Activated T-helper 17 cell treated with anti-CD3 and anti-CD28 coated beads, Interleukin-2, amount 50 U/mL, for 72 hours (primary cell): ENCODE measurements at places on chromosomes 6 and 20.

- no peak for ATAC-seq
These were observed 23.0 kb downstream of the L3MBTL1 start for GRCh38 chr20:43530321-43531090.

GRCh38 chr6:3651698-3652229, 99.7 kb downstream of the PXDC1 start:
- ATAC-seq: no peak

DNA sequence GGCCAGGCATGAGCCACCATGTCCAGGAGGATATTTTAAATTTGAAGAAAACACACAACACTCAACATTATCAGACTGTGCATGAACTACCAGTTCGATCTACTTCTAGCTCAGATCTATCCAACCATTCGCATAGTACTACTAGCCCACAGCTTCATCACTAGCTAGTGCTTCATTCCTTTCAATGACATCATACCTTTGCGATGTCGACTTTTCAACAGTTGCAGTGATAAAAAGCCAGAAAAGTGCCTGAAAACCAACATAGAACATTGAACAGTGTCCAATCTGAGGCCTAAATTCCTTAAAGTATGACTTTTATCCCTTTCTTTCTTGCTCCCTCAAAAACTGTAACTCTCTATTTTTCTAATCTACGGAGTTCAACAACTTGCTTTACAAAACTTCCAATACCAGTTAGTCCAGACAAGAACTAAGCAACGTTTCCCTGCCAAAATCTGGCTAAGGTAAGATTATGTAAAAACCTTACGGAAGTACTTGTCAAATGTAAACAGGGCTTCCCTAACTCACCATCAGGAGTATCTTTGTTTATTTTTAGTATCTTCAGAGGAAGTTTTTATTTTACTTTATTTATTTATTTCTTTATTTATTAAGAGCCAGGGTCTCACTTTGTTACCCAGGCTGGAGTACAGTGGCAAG, 434.0 kb upstream of the JARID2 start:
- ATAC-seq: no peak

- no peak for ATAC-seq
These were observed 74.6 kb upstream of the THBS2 start for GRCh38 chr6:169328112-169328801.

- no peak for ATAC-seq
These were observed 94.8 kb upstream of the AFDN start for GRCh38 chr6:167731731-167732422.

DNA sequence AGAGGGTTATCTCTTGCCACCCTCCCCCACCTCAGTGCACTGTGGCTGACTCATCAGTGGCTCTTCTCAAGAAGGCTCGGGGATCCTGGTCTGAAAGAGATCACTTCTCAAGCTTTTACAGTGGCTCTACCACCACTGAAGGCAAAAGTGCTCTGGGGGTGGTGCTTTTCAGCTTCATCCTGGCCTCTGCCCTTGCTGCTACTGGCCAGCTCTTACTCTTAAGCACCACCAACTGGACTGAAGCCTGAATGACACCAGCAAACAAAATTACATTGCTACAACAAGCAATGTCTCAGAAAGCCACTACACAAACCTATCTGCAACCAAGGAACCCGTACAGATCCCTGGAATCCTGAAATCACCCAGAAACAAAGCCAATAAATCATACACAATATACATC, 402.1 kb downstream of the EPHA7 start:
- no peak for ATAC-seq

GRCh38 chr6:52531396-52531795, 45.5 kb downstream of the TRAM2 start:
- no peak for ATAC-seq
